Fibroblast of skin of scalp (primary cell): ENCODE measurements at places on chromosomes 6 and 20.

DNA sequence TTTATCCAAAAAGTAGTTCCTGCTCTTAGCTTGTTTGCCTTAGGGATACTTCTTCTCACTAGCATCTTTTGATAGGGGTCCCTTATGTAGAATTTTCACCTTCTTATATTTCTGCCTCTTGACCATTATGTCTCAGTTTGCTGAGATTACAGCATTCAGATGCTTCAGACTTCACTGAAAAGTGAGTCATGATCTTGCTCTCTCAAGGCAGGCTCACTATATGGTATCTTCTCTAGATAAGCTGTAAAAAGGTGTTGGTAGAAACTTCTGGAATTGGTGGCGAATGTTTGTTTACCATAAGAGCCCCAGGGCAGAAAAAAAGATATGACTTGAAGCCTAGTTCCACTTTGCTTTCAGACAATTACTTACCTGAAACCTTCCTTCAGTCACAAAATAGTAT, 19.7 kb downstream of the GTPBP2 start:
- DNase-seq = no peak

- DNase-seq = no peak
Observed at GRCh38 chr6:139732451-139732850, 358.0 kb upstream of the CITED2 start.

DNA sequence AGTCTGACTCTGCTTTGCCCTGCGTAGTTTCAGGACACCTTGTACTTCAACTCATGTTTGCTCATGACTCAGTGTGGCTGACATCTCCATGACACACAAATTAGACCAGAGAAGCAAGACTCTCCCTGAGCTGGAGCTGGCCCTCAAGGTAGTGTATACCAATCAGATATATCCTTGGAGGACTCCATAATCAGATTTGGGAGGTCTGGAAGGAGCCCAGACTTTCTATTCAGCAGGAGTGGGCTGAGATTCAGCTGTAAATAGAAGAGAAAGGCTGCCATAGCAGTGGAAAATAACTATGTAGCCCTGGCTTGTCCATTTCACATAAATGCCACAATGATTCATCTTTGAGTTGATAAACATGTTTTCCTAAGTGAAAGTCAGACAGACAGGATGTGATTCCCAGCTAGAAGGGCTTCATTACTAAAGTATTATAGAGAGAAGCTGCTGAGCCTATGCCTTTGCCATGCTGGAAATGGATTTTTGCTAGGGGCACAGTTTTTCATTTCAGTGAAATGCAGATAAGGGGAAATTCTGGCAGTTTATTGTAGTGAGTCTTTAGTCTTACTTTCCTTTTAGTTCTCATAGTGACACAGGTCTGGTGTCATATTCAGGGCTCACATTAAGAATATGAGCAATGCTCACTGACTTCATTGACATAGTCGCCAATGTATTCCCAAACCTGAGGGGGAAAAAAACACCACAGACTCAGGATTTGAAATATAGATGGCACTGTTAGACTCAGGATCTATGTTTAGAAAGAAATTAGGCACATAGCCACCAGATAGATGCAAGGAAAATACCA, 95.3 kb downstream of the CLVS2 start:
- no peak for DNase-seq

DNA sequence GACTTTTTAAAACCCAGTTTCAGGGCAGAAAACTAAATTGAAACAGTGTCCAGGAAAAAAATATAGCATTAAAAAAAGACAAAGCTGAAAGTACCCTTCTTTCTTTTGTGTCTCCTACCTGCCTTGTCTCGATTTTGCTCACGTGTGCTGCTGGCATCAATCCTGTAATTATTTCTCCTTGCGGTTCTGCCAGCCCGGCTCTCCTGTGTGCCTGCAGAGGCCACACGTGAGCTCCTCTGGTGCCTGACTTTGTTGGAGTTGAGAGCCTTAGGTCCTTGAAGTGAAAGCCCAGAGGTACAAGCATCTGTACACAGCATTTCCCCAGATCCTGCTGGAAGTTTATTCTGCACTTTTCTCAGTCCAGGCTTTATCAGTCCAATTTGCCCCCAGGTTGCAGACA, 36.5 kb downstream of the GHRH start:
- no peak for DNase-seq

DNA sequence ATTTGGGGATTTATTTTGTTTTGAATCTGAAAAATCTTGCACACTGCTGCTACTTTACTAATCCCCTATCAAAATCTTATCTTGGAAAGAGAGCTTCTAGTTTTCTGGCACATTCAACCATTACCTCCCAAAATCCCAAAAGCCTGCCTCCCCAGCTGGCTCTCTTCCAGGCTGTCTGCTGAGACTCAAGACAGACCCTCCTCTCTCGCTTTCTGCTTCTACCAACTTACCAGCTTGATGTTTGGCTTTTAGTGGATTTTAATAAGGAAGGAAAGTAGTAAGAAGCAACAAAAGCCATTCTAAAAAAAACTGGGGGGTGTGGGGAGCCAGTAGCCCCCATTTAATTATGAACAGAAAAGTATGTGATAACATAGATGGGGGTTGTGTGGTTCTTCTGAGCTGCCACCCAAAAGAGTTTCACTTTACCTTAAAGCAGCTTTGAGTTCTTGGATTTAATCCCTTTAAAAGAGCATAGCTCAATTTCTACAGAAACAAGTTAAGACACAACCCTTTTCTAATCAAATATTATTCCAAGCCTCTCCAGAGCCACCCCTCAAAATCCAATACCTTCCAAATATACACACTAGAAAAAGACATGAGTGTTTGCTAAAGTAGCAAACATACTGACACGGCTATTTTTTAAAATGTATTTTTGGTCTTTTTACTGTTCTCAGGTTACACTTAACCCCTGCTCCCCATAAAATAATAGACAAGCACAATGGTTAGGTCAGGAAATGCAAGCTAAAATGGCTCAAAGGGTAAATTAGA, 71.7 kb downstream of the ATP9A start:
- peak; percentile 44 for DNase-seq
